Lung microvascular endothelial cell (primary cell): ENCODE measurements at places on chromosomes 12 and 14. TPM values are rescaled to one million over a fixed set of nuclear protein-coding genes. Genes with fewer than 3 reads are reported as not detected.

The TRIM9 gene
- total RNA-seq, result under 0.01 TPM in 1 of 2 replicates, not detected in the other

The ITFG2 gene
- 7.6 and 12.1 TPM in 2 replicates for total RNA-seq

The MIP gene
- under 0.01 and 0.40 TPM in 2 replicates for total RNA-seq

The CLEC4C gene
- not detected in 2 replicates for total RNA-seq

The C1R gene
- total RNA-seq, result 0.40 and 0.87 TPM in 2 replicates

The NELL2 gene
- total RNA-seq, result under 0.01 TPM in 1 of 2 replicates, not detected in the other

The DUSP6 gene
- total RNA-seq, result 237 and 293 TPM in 2 replicates

The CLEC14A gene
- total RNA-seq, result 90.1 and 121 TPM in 2 replicates

The PLD4 gene
- under 0.01 TPM in 1 of 2 replicates, not detected in the other for total RNA-seq
